Stimulated activated CD8-positive, alpha-beta memory T cell treated with anti-CD3 and anti-CD28 coated beads, Interleukin-4, amount 100 ng/mL, for 4 hours (primary cell): ENCODE measurements at places on chromosomes 3 and 15.

DNA sequence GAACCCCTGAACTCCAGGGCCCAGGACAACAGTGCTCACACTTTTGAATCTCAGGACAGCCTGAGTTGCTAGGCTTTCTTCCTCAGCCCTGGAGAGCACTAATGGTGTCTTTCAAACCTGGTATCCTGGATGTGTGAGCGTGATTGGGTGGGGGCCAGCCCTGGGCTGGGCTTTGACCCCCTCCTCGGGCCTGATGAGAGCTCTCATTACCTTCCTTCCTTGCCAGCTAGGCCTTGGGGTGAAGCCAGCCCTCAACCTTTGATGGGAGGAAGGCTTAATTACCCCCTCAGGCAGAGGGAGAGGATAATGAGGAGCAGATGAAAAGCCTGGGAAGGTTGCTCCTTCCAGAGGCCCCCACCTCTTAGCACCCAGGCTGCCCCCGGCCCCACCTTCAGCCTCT lies 31.1 kb upstream of the INSYN1 start:
- no peak for DNase-seq

DNA sequence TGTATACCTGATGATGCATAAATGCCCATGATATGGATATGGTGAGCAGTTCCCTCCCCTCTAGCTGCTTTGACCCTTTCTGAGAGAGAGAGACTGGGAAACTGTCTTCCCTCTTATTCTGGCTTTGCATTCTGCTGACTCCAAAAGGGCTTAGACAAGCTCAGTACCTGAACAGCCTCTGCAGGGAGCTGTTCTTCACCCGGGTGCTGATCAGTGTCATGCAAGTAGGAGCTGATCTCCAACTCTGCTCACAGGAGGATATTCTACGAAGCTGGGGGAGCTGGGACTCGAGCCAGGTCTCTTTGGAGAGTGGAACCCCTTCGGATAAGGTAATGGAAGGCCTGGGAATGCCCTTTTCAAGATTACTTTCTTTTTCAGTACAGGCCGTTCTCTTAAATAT lies 237.1 kb downstream of the RYR3 start:
- no peak for DNase-seq

DNA sequence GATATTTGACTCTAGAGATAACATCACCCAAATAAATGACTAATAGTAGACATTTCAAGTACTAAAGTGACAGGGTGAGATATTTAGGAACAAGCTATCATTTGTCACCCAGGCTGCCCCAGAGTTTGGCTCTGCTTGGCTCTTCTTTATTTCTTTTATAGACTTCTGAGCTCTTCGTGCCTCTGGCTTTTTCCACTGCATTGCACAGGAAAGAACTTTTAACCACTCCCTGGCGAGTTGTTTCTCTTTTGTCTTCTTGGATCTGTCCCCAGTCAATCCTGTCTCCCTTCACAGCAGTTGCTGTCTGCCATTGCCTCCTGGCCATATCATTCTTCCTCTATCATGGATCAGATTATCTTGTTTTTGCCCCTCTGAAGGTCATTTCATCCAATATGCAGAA lies 339.2 kb upstream of the DCBLD2 start:
- no peak for DNase-seq

DNA sequence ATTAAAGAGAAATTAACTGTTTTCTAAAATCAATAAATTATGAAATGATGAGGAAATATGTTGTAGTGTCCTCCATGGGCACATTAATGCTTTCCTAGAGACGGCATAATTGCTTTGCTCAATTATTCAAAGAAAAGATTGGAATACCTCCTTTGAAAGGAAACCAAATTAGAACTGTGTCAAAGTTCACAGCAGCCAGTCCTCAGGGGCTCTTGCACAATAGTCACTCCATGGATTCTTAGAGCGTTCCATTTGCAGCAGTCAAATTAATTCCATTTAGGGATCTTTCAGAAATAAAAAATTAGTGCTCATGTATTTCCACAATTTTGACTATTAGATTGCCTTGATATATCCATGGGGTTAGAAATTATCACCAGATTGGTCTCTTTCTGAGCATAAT lies 841.6 kb upstream of the DPPA4 start:
- DNase-seq = no peak

DNA sequence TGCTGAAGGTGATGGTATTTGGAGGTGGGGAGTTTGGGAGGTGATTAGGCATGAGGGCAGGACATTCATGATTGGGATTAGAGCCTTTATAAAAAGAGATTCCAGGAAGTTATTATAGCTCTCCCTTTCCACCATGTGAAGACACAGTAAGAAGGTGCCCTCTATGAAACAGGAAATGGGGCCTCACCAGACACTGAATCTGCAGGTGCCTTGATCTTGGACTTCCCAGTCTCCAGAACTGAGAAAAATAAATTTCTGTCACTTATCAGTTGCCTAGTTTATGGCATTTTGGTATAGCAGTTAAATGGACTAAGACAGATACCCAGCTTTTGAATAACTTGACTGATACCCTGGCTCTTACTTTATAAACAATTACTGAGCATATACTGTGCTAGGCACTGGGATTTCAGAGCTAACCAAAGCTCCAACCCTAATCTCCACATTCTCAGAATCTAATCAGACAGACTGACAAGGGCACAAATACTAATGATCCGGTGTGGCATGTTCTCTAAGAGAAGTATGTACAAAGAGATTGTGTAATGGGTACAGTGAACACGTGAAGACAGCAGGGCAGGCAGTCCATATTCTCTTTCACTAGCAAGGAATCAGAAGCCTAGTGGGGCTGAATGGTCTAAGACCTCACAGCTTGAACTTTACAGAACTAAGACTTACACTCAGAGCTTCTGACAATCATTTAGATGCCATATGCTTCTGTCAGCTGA lies 343.1 kb downstream of the WDR72 start:
- DNase-seq = no peak

- no peak for DNase-seq
Measured at GRCh38 chr3:122936335-122936734, 91.2 kb downstream of the SEMA5B start.
